Mesendoderm (in vitro differentiated cells): ENCODE measurements at places on chromosomes 1 and 21.

DNA sequence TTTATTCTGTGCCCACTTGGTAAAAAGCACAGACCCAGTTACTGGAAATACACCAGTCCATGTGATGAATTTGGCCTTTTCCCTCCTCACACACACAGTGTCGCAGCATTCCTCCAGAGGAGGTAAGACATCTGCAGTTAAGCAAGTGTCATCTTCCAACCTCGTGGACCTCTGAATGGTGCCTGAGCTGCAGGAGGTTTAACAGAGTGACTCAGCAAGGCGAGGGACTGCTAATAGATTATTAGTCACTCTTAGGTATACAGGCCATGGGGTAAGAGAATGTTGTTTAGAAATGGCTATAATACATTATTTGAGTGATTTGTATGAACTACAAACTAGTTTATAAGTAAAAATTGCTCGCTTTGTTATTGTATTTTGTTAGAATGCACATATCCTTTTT, 8.6 kb upstream of the LRRC8B start:
- peak; percentile 82 for DNase-seq

- no peak for DNase-seq
These were observed 10.4 kb downstream of the IBA57 start for GRCh38 chr1:228176024-228176395.

- peak; percentile 72 for DNase-seq
These were observed 159.8 kb downstream of the RUNX1 start for GRCh38 chr21:34889320-34889675.

DNA sequence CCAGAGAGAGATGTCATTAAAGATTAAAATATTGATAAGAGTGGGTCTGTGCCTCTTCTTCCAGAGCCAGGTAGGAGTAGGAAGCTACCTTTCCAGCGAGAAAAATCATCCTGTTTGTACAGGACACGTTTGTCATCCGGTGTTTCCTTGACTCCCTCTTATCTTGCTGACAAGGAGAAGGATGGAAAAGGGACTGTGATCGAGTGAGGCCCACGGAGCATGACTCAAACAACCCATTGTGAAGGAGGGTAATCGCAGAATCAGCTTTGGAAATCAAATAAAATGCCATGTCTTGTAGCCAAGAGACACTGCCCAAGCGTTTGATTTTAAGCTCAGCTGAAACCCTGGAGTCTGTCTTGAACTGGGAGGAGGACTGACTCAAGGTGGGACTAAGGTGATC, 97.7 kb downstream of the IGSF21 start:
- DNase-seq = peak; percentile 44

DNA sequence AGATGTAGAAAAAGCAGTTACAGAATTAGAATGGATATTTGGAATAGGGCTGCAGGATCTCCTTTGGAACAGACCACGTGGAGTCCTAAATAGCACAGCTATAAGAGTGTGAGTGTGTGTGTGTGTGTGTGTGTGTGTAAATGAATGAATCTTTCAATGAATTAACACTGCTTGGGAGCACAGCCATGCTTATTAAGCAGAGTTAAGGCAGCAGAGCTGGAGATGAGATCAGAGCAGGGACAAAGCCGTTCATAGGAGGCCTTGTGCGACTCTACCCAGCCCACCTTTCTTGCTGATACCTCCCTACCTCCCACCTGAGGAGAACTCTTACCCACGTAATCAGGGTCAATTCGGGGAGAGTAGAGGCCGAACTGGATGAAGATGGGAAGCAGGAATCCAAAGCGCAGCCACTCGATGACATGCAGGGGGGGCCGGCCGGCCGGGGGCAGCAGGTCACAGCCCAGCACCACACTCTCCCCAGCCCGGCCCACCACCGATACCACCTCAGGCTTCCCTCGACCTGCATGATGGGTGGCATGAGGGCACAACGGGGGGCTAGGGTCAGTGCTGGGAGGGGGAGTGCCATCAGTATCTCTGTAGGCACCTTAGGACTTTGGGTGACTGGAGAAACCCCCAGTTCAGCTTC, 2.7 kb downstream of the IGSF9 start:
- no peak for DNase-seq

- no peak for DNase-seq
These were observed 39.1 kb upstream of the PRSS38 start for GRCh38 chr1:227776331-227776771.

- no peak for DNase-seq
These were observed 22.3 kb upstream of the PTGFR start for GRCh38 chr1:78468521-78468920.
